HT-29 (cell line): ENCODE measurements at places on chromosomes 5 and 9. TPM values are rescaled to one million over a fixed set of nuclear protein-coding genes. Genes with fewer than 3 reads are reported as not detected.

The SPOCK1 gene
- total RNA-seq, result not detected in 2 replicates

The ANKRD18B gene
- total RNA-seq, result not detected in 2 replicates

The SCGB3A2 gene
- not detected in 2 replicates for total RNA-seq

The CCL27 gene
- total RNA-seq, result not detected in 2 replicates

The CARD6 gene
- total RNA-seq, result 1.2 and 1.3 TPM in 2 replicates

The CRB2 gene
- 0.78 and 0.94 TPM in 2 replicates for total RNA-seq

The CBY3 gene
- not detected in 2 replicates for total RNA-seq

The COMMD10 gene
- 9.7 and 10.9 TPM in 2 replicates for total RNA-seq

The COL23A1 gene
- not detected in 2 replicates for total RNA-seq

DNA sequence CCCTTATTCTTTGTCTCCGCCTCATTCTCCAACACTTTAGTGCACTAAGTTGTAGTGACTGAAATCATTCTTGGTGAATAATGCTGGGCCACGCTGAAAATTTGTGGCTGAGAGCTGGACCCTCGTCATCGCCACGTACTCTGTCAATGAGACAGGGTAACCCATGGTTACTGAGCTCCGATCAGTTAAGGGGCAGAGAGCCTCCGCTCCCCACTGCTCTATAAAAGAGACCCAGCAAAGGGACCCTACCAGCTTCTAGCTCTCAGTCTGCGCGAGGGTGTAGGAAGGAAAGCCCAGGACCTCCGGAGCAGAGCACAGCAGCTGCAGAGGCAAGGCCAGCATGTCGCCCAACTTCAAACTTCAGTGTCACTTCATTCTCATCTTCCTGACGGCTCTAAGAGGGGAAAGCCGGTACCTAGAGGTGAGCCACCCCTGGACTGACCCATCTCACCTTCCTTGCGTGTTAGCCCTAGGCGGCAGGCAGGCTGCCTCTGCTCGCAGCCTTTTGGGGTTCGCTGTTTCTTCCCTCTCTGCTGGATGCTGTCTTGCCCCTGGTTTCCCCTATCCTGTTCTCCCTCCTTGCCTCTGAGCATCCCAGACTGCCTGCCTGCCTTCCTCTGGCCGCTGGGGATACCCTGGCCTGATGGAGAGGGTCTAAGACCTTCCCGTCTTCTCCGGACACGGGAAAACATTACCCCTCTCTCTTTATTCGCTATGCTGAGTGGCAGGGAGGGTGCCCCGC, at the start of gene CRHBP:
Gene CRHBP, plus strand, starts transcription at position 251 of the 742 bp plus-strand sequence. Its CDS starts 90 bp downstream, at position 341.
- no peak for DNase-seq

- no peak for DNase-seq
Observed at GRCh38 chr5:133336121-133336968, 276.0 kb downstream of the FSTL4 start.

DNA sequence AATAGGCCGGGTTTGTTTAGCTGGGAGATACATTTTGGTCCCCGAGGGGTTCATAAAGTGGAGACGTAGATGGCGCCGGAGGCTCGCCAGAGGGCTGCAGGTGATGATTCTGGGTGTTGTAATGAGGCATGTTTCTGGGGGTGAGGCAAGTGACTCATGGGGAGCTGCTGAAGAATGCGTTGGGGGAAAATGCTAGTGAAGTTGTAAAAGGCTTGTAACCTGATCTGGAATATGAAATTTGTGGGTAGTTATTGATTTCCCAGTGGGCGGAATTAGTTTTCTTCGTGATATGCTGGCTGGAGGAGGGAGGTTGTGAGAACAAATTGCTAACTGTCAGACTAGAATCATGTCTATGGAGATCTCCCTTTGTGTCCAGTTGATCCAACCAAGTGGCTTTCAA, 158.3 kb downstream of the DOCK2 start:
- no peak for DNase-seq

GRCh38 chr9:135791431-135792267, 89.7 kb downstream of the KCNT1 start:
- no peak for DNase-seq

DNA sequence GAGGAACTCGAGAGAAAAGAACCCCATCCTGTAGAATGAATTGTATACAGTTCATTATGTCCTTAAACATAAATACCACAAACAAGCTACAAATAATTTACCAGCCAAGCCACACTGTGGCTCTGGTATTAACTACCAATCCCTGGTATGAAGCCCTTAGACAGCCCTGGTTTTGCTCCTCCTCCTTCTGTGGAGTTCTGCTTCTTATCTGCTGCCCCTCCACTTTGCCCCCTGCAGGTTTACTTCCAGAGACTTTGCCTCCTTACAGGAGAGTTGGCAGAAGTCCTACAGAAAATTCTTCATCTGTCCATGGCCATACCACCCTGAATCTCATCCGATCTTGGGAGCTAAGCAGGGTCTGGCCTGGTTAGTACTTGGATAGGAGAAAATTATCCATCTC, 219.8 kb downstream of the ACTL7B start:
- DNase-seq, result no peak

GRCh38 chr5:157714596-157714864, 16.7 kb upstream of the THG1L start:
- no peak for DNase-seq

- DNase-seq, result peak; percentile 18
Observed at GRCh38 chr5:176387384-176387925, 943 bp downstream of the NOP16 start.

GRCh38 chr9:130107234-130107861, 53.6 kb downstream of the GPR107 start:
- peak; percentile 84 for DNase-seq

- no peak for DNase-seq
Observed at GRCh38 chr5:25362799-25363198, 718.0 kb upstream of the CDH10 start.

GRCh38 chr9:118643118-118643517, 726.1 kb downstream of the BRINP1 start:
- peak; percentile 58 for DNase-seq

GRCh38 chr5:168424594-168425323, 61.5 kb upstream of the RARS1 start:
- no peak for DNase-seq

GRCh38 chr9:94153905-94154304, 69.6 kb downstream of the PTPDC1 start:
- no peak for DNase-seq

DNA sequence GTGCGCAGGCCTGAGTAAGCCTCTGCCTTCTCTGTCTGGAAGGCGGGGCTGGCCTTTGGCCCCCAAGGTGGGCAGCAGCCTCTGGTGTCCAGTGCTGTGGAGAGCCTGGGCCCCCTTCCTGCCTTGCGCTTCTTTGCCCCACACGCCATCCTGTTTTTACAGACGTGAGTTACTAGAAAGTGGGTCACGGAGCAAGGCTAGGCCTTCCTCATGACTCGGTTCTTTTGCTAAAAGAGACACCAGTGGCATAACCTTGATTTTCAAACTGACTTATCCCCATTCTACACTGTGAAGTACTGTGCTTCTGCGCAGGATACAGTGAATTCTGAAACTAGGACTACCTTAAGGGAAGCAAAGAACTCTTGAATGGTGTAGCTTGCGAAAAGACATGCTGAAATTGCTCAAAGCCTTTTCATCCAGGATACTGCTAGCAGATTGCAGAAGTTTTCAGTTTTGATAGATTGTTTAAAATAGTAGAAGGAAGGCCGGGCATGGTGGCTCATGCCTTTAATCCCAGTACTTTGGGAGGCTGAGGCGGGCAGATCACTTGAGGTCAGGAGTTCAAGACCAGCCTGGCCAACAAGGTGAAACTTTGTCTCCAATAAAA, 7.2 kb downstream of the ROPN1L start:
- DNase-seq, result no peak

DNA sequence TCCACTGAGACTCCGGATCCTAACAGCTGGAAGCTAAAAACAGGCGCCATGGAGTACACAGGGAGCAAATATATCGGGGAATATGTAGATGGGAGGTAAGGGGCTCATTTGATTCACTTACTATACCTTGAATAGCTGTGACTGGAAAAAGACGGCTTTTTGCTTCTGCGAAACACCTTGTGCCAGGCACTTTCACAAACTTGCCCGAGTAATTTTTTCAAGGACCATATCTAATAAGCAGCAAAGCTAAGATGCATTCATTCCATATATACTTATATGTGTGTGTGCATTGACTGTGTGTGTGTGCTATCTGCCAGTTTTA, 178 bp downstream of the MORN5 start:
- no peak for DNase-seq

DNA sequence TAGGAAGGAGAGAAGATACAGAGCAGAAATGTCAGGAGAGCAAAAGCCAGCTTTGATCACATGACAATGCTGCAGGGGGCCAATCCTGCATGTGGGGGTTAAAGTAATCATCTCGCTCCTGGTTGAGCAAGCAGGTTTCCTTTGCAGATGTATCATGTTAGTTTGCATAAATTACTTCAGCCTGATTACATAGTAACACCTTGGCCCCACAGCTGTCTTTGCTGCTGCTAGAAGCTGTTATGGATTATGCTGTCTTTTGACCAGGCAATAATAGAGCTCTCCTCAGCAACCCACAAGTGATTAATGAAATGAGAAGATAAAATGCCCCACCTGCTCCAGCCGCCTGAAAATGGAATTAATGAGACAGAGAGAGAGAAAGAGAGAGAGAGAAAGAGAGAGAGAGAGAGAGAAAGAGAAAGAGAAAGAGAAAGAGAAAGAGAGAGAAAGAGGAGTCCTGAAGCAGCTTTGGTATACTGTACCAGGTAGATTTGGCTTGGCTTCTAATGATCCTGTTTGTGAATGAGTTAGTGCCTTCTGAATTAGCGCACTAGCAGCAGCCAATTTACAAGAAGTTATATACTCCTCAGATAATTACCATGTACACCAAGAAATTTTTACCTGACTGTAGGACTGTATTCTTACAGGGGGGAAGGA, 174.3 kb upstream of the RORB start:
- no peak for DNase-seq

- DNase-seq, result no peak
Observed at GRCh38 chr9:131216806-131217205, 59.5 kb downstream of the FAM78A start.

GRCh38 chr5:88948746-88949600, 66.0 kb upstream of the MEF2C start:
- no peak for DNase-seq

DNA sequence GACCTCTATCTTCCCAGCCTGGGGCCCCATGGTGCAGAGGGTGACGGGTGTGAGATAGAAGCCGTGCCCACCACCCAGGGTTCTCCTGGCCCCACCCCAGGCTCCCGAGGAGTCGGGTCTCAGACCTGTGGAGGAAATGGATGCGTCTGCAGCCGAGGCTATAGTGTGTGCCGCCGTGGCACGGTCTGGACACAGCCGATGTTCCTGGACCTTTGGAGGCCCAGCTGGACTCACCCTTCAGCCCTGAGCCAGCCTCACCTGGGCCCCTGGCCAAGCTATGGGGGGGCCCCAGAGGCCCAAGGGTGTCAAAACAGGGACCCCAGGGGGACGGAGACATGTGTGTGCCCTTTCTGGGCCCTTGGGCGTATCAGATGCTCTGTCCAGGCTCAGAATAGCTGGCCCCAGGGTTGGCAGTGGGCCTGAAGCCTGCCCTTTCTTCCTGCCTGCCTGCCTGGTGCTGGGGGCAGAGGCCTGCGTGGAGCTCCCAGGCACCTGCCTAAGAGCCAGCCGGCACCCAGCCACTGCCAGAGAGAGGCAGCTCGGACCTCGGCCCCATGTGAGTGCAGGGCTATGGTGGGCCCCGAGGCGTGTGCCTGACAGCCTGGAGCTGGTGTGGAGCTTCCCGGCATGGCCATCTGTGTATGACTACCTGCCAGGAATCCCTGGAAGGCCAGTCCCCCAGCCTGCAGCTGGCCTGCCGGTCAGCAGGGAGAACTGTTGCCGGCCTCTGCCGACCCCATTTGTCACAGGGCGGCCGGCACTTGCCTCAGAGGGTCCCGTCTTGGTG, 41.8 kb downstream of the KCNT1 start:
- no peak for DNase-seq

- DNase-seq, result no peak
Observed at GRCh38 chr5:167923396-167923795, 368.0 kb upstream of the WWC1 start.

DNA sequence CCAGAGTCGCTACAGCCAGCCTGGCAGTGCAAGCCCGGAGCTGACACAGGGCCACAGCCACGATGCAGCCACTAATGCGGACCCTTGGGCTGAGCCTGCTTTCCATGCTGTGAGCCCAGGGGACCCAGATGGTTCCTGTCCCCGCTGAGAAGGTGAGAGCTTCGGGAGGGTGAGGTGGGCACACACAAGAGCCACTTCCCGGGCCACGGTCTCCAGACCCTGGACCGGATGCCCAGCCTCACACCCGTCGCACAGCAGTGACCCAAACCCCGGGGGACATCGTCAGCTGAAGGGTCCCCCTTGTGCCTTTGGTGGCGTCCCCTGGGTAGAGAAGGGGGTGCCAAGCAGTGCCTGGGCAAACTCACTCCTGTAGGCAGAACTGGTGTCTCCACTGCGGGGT, 13.4 kb downstream of the PAEP start:
- no peak for DNase-seq

- no peak for DNase-seq
Observed at GRCh38 chr5:159442206-159442850, 112.0 kb upstream of the IL12B start.

DNA sequence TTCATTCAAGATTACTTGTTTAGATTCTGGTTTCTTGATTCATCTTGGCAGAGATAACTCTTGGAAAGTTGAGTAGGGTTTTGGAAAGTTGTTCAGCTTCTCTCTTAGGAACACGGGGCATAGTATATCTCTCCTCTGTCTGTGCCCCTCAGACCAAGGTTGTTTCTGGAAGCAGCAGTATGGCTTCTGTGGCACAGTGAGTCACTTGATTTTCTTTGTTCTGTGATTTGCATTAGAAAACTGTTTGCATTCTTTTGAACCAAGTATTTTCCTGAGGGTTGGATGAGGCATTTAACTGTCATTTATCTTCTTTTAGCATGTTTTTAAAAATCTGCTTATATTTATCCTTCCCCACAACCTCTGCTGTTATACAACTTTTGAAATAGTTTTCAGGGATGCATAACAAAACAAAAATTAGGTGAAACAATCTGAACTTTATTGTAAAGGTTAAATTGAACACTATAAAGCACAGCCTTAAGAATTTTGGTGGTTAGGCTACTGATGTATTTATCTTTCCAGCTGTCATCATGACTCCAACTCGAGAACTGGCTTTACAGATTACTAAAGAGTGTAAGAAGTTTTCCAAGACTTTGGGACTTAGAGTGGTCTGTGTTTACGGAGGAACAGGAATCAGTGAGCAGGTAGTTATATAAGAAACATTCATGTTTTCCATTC, 26.5 kb downstream of the DDX46 start:
- no peak for DNase-seq

DNA sequence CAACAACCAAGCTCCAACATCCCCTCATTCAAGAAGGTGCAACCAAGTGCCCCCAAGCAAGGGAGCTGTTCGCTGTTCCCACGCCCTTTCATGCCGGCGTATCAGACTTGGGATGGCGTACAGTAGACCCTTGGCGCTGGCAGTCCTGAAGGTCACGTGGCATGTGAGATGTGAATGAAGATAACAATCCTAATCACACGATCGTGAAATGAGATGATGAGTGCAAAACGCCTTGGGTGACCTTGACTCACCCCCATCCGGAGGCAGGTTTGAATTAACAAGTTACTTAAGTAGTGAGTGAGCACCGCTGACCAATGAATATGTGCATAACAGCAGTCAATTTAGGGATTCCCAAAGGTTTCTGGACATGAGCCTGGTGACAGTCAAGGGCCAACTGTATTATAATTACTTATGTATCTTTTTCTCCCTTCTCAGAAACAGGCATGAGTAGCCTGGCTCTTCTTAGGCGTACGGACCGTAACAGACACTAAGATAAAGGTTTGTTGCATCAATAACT, 150.2 kb downstream of the TTLL11 start:
- no peak for DNase-seq

- peak; percentile 27 for DNase-seq
Observed at GRCh38 chr9:136997830-136998234, 1.5 kb upstream of the CLIC3 start.
